Tibial artery (tissue), 4 donors: ENCODE measurements at places on chromosomes 1 and 21.

DNA sequence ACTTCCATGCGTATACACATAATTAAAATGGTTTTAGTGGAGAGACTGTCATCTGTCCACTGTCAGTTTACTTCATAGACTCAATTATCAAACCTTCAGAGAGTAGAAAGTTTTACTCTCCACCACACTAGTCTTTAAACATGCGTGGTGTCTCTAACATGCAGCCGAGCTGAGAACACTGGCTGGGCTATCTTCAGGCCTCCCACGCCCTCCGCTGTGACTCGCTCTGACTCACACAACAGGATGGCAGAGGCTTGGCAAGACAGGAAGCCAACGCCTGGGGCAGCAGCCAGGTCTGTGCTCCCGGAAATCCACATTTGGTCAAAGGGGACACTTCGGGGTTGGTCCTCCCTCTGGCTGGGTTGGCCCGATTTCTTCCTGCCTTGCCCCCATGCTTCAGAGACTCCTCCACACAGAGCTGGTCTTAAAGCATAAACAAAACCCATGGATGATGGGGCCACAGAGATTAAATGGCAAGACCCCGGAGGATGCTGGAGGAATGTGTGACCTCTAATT lies 22.7 kb upstream of the IFNGR2 start:
- DNase-seq, result peak; percentile 97

- no peak for DNase-seq
These were observed 104.8 kb upstream of the COG2 start for GRCh38 chr1:230537456-230537855.

GRCh38 chr1:175237389-175237788 lies 44.8 kb upstream of the KIAA0040 start:
- DNase-seq, result no peak

- no peak for DNase-seq
These were observed 156.4 kb upstream of the ZC3H12A start for GRCh38 chr1:37317870-37318467.

DNA sequence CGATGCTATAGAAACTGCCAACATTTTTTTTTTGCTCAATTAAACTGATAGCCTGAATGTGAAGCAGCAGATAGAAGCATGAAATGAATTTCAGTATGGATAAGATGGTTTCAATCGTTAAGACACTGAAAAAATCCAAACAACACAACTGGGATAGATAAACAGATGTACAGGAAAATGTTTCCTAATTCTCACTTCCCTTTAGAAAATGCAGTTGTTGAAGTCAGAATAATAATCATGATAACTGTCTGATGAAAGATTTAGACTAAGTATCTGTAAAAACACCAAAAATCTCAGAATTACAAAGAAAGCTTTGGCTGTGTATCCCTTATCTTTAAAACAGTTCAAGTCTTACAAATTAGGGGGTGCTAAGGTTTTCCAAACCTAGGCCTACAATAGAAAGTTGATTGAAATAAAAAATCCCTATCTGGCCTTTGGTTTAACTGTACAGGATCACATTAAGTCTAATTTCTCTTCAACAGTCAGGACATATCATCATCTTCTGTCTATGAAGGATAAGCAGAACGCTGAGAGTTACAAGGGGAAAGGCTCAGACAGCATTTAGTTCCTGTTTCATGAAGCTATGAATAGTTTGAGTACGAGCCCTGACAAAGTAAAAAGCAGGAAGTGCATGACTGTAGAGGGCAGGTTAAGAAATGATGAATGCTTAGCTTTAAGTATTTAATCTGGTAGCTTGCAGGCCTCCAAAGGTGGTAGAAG lies 203.2 kb downstream of the APP start:
- no peak for DNase-seq

- DNase-seq, result no peak
These were observed 13.1 kb downstream of the IQGAP3 start for GRCh38 chr1:156559086-156559796.

DNA sequence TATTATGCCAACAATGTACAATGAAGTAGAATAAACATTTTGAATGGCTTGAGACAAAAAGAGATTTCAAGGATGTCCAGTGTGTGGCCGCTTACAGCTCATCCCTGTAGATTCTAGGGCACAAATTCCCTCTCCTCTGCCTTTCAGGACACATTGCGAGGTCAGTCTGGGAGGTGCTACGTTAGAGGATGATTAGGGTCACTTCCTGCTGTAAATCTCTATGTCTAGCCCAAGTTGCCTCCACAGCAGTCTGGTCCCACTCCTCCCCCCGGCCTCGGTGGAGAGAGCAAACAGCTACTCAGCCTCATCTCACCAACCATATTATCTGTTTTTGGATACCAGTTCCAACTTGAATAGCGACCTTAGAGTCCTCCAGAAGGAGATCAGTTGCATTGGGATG lies 17.0 kb downstream of the KCNJ10 start:
- no peak for DNase-seq

DNA sequence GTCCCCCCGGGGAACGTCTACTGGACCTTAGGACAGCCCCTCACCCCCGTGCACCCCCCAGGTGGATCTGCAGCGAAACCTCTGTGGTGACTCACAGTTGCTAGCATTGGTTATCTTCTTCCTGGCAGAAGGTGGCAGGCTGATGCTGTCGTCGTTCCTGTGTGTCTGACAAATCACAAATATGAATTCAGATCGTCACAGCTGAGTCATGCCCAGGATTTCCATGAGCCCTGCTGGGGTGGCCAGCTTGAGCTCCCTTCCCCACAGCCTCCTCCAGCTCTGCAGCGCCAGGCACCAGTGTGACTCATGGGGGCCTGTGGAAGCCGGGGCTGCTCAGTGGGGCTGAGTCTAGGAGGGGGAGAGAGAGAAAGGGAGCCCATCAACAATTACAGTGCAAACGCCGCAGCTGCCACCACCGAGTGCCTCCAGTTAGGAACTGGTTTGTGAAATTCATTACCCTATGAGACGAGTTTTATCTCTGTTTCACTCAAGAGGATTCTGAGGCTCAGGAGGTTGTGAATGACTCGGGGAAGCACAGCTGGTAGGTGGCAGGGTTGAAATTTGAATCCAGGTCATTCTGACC lies 197.9 kb downstream of the DYRK1A start:
- peak; percentile 93 for DNase-seq

DNA sequence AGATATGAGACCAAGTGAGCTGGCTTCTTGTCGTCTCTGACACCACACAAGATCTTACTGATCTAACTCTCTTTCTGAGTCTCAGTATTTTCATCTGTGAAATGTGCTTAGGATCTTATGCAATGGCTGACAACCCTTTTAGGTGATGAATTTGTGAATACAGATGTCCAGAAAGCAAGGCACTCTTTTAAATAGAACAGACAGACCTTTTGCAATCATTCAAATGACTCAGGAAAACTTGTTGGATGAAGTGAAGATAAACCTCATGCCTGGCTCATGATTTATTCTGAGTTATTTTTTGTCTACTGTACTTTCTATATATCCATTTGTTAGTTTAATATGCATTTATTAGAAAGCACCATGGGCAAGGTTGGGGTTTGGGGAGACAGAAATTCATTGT lies 411.3 kb downstream of the PTPRU start:
- no peak for DNase-seq

DNA sequence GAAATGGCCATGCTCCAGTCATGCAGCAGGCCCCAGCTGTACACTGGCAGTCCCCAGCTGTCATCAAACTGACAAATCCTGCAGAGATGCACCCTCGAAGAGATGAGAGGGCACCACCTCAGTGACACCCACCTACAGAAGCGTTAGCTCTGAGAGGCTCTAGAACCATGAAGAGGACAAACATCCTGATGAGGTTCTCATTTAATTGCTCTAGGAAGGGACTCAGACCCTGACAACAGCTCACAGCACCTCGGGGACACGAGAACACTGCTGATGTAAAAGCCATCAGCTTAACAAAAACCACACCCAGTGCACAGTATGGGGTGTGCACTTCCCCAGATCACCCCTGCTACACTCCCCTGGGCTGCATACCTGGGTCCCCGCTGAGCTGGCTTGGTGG lies 3.4 kb downstream of the ZNF496 start:
- DNase-seq, result no peak

- no peak for DNase-seq
These were observed 16.0 kb downstream of the NFIA start for GRCh38 chr1:61098333-61098732.

- DNase-seq, result no peak
These were observed at the start of gene CD164L2 for GRCh38 chr1:27383039-27383605. TSS of gene CD164L2 (minus strand) at chr1:27383333. CDS start at chr1:27383239, 94 bp downstream.

- DNase-seq, result no peak
These were observed 68.7 kb downstream of the DENND1B start for GRCh38 chr1:197706601-197707000.

DNA sequence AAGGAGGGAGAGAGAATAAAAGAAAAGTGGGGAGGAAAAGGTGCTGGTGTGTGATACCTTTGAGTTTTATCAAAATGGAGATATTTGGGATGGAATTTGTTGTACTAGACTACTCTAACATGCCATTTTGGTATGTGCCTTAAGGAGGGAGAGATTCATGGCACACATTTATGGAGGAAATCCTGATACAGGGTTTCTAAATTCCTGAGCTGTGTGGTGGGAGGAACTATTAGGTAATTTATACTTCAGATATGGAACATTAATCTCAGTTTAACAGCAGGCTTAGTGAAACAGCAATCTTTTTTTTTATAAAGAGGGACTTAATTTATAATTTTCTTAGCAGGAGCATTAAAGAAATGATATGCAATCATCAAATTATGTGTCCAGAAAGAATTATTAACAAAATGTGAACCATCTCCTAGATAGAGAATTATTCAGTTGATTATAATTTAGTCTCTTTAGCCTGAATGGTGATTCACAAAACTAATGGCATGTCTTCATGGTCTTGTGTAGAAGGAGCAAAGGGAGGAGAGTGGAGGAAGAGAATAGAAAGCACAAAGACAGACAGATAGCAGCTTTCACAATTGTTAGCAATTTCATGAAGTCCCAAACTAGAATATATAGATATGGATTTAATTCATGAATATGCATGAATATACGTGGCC lies 301.6 kb downstream of the HLX start:
- DNase-seq, result no peak

DNA sequence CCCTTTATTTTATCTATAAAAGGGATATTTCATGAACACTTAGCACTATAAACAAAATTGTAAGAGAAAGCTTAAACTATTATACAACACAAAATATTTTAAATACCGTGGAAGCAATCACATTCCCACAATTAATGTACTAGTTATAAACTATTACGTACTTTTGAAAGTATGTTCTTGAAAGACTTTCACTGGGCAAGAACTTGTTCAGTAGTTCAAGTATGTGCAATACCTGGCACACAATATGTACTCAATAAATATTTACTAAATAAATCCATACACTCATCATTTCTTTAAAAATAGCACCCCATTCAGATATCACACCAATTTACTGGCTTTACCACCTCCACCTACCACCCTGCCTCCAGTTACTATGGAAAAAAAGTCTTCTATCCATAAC lies 12.6 kb upstream of the FMO2 start:
- no peak for DNase-seq

DNA sequence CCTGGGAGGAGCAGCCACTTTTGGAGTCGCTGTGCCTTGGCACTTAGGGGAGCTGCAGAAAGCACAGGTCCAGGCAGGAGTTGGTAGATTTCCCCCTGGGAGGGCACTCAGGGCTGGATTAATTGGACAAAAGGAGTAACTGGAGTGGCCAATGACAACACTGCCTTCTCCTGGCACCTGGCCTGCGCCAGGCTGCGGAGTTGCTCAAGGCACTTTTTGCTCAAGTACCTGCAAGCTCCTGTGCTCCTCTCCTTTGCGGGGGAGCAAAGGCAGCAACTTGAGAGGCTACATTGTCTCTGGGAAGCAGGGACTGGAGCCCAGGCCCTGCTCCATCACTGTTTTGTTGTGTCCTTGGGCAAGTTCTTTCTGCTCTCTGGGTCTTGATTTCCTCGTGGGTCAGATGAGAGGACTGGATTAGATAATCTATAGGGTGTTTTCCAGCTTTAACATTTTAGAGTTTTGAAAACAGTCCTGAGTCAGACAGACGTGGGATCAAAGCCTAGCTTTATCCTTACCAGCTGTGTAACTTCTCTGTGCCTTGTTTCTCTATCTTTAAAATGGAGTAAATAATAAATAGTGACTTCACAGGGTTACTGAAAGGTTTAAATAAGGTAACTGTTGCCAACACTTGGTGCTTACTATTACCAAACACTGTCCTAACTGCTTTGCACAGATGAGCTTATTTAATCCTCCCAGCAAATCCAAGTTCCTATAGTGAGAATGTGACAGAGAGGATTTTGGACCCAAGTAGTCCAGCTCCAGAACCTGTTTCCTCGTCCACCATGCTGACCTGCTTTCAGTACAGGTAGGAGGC lies 18.0 kb upstream of the GRHL3 start:
- DNase-seq, result no peak

- no peak for DNase-seq
These were observed 6.8 kb downstream of the RPE65 start for GRCh38 chr1:68442822-68443556.

GRCh38 chr1:162892906-162893611 lies 32.1 kb upstream of the CCDC190 start:
- no peak for DNase-seq

GRCh38 chr21:37281579-37281978 lies 14.4 kb upstream of the VPS26C start:
- DNase-seq, result no peak

GRCh38 chr1:198788561-198789064 lies 149.8 kb downstream of the PTPRC start:
- no peak for DNase-seq

- no peak for DNase-seq
These were observed 16.6 kb upstream of the ATF3 start for GRCh38 chr1:212591922-212592321.

DNA sequence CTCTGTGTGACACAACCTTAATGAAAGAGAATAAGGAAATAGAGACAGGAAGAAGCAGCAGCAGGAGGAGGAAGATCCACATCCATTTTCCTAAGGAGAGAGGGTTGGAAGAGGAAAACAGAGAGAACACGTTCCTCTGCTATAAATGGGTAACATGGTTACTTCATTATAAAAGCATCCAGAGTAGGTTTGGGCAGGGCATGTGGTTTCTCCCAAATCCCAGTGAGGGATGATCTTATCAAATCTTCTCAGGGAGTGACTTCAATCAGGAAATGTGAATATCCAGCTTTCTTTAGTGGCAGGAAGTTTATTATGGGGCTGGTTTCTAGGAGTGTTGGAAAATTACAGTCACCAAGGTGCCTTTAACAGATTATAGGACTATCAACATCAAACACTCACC lies 11.1 kb downstream of the CYP2J2 start:
- DNase-seq, result no peak

DNA sequence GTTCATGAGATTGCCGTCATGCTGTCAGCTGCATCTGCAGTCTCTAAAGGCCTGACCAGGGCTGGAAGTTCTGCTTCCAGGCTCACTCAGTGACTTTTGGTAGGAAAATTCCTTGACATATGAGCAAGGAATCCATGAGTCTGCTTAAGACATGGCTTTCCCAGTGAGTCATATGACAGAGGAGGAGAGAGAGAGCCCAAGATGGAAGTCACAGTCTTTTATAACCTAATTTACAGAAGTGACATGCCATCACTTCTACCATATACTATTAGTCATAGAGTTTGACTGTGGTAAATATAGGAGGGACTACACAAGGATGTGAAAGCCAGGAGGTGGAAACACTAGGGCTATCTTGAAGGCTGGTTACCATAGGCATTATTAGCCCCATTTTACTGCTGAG lies 115.2 kb downstream of the ROR1 start:
- no peak for DNase-seq
